Metanephros (tissue), 2 donors: ENCODE measurements at places on chromosomes 1 and 21. TPM values are rescaled to one million over a fixed set of nuclear protein-coding genes. Genes with fewer than 3 reads are reported as not detected.

Gene DMRTA2
- not detected for total RNA-seq

Gene HSPA6
- 26.2 TPM for total RNA-seq

Gene SMIM11
- 19.6 TPM for total RNA-seq

Gene LIN9
- total RNA-seq, result 7.4 TPM

Gene ANXA9
- total RNA-seq, result 8.5 TPM

Gene ANGPTL3
- 1.2 TPM for total RNA-seq

Gene CD1E
- total RNA-seq, result 0.82 TPM

Gene MYOM3
- 142 TPM for total RNA-seq

Gene RAB13
- total RNA-seq, result 52.0 TPM

Gene FMO5
- total RNA-seq, result 5.1 TPM

Gene TGFB2
- 11.7 TPM for total RNA-seq

Gene GCSAML
- 0.41 TPM for total RNA-seq

Gene CORT
- 1.1 TPM for total RNA-seq

Gene CFAP74
- 0.23 TPM for total RNA-seq

Gene SLC1A7
- total RNA-seq, result 0.23 TPM

Gene LCE1B
- total RNA-seq, result not detected

Gene TMCC2
- total RNA-seq, result 27.7 TPM

Gene SPRR1B
- not detected for total RNA-seq

Gene ADAMTS1
- total RNA-seq, result 148 TPM

Gene DMBX1
- total RNA-seq, result not detected

Gene MAP3K6
- 12.1 TPM for total RNA-seq

Gene RHD
- 3.8 TPM for total RNA-seq

Gene OR6N1
- not detected for total RNA-seq

Gene CELF3
- 0.18 TPM for total RNA-seq

Gene NEK2
- 10.2 TPM for total RNA-seq

Gene HIVEP3
- total RNA-seq, result 6.1 TPM

Gene TNNT2
- 7.4 TPM for total RNA-seq

Gene PLA2G2F
- 0.18 TPM for total RNA-seq

Gene ERICH3
- 0.12 TPM for total RNA-seq

Gene TSPAN2
- 15.5 TPM for total RNA-seq

Gene S100A2
- total RNA-seq, result 5.3 TPM

Gene TMEM81
- 2.1 TPM for total RNA-seq

Gene GNAT2
- total RNA-seq, result not detected

Gene S100A3
- not detected for total RNA-seq

Gene GBP7
- total RNA-seq, result not detected

Gene CELA3A
- total RNA-seq, result 0.23 TPM

Gene OR14I1
- not detected for total RNA-seq

Gene RNU1-4
- 7,909 TPM for total RNA-seq
